ENCODE measurements at places on chromosomes 16 and 17.

GRCh38 chr17:14330492-14330962 lies 29.6 kb downstream of the HS3ST3B1 start:
- peak; percentile 53 for DNase-seq

DNA sequence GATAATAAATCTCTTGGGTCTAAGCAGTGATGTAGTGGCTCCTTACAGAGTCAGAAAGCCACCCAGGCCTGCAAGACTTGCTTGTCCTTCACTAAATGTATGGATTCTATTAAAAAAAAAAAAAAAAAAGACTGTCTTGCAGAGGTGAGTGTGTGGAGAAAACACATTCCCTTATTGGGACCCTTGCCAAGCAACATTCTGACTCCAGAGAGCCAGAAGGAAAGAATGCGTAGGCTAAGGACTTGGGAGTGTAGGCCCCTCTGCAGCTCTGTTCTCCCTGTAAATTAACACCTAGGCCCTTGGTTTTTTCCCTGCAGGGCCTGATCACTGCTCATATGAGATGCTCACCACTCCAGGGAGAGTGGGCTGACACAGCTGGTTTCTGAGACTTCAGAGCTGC lies 17.8 kb downstream of the SCPEP1 start:
- no peak for DNase-seq

GRCh38 chr17:28648698-28649097 lies 3.7 kb upstream of the BLTP2 start:
- no peak for DNase-seq

- no peak for DNase-seq
Measured at GRCh38 chr16:69860233-69861231, 90.6 kb upstream of the CLEC18A start.

- no peak for DNase-seq
Measured at GRCh38 chr17:79035686-79036085, 11.7 kb downstream of the C1QTNF1 start.

DNA sequence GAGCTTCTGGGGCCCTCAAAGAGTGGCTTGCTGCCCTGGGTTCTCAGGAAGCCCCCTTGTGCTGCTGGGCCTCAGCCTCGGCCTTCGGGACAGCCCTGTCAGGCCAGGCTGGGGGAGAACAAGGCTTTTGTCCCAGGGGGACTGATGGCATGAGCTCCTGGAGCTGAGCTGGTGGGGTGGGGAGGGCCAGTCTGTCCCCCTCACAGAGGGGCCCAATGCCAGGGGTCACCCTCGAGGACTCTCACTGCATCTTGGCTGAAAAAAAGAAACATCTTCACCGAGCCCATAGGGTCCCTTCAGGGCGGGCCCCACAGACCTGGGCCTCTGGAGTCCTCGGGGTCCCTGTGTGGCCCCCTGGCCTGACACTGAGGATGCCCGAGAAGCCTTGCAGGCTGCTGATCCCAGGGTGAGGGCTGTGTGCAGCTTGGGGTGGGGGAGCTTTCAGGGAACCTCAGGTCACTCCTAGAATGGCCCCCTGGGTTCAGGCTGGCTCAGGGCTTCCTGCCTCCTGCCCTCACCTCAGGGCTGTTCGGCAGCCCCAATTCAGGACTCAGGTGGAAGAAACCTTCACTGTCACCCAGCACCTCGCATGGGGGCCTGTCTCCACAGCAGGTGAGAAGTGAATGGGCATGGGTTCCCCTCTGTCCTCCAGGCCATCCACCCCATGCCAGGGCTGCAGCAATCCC lies 90.5 kb downstream of the TNFRSF13B start:
- DNase-seq, result no peak

DNA sequence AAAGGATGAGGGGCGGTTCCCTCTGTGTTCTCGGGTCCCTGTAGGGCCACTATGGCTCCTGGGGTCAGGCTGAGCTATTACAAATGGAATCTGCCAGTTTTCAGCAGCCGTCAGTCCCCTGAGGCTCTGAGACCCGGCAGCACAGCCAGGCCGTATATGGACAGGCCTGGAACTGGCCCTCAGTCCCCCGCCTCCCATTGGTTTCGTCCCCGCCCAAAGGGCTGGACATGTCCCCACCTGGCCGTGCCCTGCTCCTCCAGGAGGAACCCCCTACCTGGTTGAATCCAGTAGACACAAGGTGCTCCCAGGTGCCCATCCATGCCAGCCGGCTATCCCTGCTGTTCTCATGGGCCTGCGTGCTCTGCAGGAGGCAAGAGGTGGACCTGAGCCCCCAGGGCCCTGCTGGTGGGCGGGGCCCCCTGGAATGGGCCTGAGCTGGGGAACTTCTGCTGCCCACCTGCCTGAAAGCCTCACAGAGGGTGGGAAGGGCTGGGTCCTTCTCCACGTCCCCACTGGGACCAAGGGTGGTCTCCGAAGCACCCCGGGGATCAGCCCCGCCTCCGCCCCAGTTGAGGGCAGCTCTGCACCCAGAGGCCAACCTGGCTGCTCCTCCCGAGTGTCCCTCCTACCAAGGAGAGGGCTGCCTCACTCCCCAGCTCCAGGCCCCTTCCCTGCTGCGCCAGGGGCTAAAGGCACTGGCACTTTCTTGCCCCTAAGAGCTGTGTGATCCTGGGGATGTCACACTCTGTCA lies 16.8 kb downstream of the VASN start:
- DNase-seq, result peak; percentile 49

- DNase-seq, result no peak
Measured at GRCh38 chr17:21772321-21772720, 80.0 kb downstream of the KCNJ18 start.

- DNase-seq, result no peak
Measured at GRCh38 chr17:3727041-3727440, 3.3 kb downstream of the HASPIN start.

DNA sequence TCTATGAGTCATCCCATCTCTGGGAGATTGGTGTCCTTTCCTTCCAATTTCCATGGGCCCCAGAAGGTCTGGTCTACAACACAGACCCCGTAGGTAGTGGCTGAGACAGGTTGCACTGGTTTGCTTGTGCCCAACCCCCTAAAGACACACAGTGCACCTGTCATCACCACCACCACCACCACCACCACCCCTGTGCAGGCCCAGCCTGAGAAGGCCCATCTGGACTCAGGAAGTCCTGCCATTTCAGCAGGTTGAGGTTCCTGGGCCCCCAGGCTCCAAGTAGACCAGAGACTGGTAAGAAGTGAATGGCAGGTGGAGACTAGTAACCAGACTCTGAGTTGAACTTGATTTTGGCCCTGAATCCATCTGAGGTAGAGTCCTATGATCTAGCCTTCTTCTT lies 25.9 kb upstream of the PHB1 start:
- no peak for DNase-seq
